ENCODE measurements at places on chromosomes 16 and 17.

DNA sequence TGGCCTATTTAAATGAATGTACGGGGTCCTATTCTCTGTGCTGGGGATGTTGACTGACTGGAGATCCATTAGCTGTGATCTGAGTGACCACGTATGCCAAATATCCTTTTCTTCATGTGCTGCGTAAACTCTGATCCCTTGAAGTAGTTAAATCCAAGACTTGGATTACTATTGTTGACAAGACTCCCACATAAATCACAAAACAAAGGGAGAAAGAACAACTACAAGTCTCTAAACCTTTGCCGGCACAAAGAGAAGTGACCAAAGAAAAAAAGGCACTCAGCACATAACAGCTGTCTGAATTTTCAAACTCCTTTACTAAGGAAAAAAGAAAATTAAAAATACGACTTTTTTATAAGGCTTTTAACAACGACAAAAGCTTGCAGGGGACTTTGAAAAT lies 559.9 kb upstream of the CDH8 start:
- no peak for DNase-seq

GRCh38 chr17:76998839-76999238 lies 130.6 kb downstream of the MGAT5B start:
- no peak for DNase-seq

GRCh38 chr17:65750631-65751115 lies 189.2 kb upstream of the AXIN2 start:
- DNase-seq: peak; percentile 77

DNA sequence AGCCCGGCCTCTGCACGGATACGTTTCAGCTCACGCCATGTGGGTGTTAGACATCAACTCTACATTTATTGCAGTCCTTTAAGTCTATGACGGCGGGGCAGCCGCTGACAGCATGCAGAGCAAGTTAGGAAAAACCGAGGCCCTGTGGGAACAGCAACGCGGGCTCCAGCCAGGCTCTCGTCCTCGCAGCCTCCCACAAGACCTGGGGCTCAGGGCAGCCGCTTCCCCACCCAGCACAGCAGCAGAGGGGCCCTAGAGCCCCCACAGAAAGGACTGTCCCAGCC lies 3.7 kb upstream of the MRPS34 start:
- no peak for DNase-seq

DNA sequence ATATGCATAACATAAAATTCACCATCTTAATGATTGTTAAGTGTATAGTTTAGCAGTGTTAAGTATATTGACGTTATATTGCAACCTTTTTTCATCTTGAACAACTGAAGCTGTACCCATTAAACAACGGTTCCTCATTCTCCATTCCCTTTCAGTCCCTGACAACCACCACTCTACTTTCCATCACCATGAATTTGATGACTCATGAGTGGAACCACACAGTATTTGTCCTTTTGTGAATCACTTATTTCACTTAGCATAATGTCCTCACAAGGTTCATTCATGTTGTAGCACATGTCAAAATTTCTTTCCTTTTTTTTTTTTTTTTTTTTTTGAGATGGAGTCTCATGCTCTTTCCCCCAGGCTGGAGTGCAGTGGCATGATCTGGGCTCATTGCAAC lies 46.0 kb downstream of the HOXB1 start:
- DNase-seq: no peak

GRCh38 chr17:59493867-59494266 lies 71.5 kb upstream of the DHX40 start:
- no peak for DNase-seq

GRCh38 chr16:30567160-30567990 lies 4.1 kb downstream of the ZNF688 start:
- no peak for DNase-seq

- no peak for DNase-seq
Measured at GRCh38 chr17:79887451-79887991, 48.3 kb upstream of the CBX4 start.

DNA sequence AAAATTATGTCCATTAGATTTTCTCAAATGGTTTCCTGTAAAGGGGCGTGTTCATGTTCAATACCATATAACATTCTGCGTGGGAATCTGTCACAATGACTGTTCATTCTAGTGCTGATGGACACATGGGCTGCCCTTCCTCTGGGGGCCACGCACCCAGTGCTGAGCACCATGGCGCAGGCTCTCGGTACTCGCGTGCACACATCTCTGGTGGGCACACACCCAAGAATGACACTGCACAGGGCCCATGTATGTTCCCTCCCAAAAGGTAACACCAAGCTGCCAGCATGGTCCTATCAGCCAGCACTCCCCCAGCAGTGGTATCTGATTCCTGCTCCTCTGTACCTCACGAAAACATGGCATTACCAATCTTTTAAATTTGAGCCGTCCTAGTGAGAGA lies 13.7 kb downstream of the B9D1 start:
- DNase-seq: no peak

DNA sequence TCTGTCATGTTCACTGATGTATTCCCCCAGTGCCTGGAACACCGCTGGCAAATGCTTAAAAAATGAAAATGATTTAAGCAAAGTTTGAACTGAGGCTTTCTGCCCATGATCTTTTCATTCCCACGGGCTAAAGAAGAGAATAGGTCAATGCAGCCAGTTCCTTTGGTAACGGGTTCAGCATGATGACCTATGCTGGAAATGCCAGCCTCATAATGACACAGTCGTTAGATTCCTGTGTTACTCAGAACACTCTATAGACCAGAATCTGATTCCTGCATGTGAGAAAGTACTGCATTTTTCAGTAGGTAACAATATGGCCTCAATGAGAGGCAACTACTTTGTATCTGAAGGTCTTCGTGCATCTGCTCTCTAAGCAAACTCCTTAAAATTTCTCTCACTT lies 19.1 kb upstream of the LIMD2 start:
- DNase-seq: no peak

DNA sequence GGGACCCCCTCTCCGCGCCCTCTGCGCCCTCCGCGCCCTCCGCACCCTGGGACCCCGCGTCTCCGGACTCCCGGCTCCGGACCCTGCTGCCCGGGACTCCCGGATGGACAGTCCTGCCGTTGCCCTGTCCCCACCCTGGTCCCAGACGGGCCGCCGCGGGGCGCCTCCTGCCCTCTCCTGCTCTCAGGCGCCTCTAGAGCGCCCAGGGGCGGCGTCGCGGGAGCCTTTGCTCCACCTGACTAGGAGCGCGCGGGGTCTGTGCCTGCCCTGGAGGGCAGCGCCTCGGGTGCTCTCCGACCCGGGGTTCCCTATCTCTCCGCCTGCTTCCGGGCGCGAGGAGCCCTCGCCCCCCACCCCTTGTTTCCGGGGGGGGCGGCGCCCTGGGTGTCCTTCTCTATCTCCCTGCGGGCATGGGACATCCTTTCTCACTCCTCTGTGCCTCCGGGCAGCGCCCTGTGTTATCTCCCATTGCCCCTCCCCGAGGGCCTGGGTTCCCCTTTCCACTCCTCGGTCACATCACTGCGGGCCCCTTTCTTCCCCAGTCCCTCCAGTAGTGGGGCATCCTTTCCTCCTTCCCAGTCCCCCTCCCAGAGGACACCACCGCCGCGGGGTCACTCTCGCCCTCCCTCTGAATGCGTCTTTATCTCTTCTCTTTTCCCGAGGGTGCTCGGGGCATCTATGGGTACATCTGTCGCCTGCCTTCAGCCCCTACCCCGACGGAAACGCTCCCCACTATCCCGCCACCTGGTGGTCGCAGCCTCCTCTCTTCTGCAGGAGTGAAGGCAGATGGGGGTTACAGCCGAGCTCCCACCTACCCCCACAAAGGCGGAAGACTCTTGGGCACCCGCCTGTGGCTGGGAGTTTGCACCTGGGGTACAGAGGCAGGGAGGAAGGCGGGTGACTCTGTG lies 875 bp downstream of the PRKCB start:
- peak; percentile 57 for DNase-seq

- no peak for DNase-seq
Measured at GRCh38 chr17:8675306-8675705, 44.8 kb upstream of the MYH10 start.

- no peak for DNase-seq
Measured at GRCh38 chr17:43051969-43052368, 26.9 kb downstream of the RND2 start.

DNA sequence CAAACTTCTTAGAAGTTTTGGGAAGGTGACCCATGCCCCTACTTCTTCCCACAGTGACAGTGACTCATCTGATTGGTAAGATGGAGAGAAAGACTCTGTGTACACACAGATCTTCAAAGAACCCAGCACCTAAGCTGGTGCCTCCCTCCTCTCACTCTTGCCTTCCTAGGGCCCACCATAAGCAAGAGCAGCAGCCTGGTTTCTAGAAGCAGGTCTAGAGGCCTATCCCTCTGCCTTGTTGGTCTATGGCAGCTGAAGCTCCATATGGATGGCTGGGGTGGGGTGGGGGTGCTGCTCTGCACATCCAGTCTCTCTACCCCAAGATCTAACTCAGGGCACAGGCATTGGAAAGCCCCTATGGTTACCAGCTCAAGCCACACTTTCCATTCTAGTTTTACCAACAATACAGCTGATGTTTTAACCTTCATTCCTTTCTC lies 47.5 kb downstream of the STAT3 start:
- no peak for DNase-seq

GRCh38 chr17:22128171-22128570 lies 435.8 kb downstream of the KCNJ18 start:
- no peak for DNase-seq

GRCh38 chr17:82065193-82065637 lies 389 bp downstream of the DUS1L start:
- peak; percentile 20 for DNase-seq

- no peak for DNase-seq
Measured at GRCh38 chr16:83171396-83171795, 544.6 kb downstream of the CDH13 start.

- DNase-seq: peak; percentile 69
Measured at GRCh38 chr17:45172541-45173286, 11.0 kb downstream of the HEXIM2 start.

GRCh38 chr16:57807252-57807967 lies 5.1 kb upstream of the KIFC3 start:
- no peak for DNase-seq

DNA sequence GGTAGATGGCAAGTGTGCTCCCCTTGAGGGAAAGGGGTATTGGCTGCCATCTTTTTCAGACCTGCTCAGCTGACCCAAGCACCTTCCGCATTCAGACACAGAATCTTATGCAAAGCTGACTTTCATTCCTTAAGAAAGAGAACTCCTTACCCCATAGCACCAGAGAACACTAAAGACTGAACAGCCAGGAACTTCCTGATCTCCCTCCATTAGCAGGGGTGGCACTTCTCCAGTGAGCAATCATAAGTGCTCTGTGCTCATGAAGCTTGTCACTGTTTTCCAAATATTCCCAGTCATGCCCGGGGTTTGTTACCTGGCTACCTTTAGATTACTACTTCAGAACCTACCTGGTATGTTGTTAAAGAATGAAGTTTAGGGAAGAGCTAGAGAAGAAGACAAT lies 11.9 kb downstream of the HSD17B2 start:
- no peak for DNase-seq

DNA sequence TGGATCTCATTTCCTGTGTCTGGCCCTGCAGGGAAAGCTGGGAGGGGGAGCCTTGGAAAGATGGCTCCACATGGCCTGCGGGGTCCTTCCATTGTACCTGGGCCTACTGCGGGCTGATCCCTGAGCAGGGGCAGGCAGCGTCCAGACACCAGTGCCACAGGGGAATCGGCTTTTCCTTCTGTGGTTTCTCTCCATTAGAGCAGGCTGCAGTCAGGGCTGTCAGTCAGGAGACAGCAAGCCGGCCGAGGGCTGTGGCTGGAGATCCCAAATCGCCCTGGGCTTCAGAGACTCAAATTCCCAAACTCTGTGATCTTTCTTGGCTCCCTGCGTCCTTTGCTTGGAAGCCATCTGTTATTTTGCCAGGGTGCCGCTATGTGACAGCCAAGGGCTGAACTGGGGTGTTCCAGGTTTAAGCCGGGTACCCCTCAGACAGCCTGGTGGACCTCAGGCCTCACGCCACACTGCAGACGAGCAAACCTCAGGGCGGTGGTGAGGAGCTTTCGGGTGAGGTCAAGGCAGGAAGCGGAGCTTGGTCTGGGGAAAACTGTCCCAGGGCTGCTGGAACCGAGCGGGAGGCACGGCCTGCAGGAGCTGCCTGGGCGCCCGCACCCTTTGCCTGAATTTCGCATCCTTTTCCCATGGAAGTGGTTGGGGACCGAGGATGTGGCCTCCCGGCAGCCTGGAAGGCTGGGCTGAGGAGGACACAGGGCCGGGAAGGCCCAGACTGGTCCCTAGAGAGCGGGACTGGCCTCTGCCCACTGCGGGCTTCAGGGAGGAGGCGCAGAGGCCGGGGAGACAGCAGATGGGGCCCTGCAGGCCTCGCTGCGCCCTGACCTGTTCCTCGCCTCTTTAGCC lies 1.5 kb upstream of the CPNE7 start:
- DNase-seq: no peak

DNA sequence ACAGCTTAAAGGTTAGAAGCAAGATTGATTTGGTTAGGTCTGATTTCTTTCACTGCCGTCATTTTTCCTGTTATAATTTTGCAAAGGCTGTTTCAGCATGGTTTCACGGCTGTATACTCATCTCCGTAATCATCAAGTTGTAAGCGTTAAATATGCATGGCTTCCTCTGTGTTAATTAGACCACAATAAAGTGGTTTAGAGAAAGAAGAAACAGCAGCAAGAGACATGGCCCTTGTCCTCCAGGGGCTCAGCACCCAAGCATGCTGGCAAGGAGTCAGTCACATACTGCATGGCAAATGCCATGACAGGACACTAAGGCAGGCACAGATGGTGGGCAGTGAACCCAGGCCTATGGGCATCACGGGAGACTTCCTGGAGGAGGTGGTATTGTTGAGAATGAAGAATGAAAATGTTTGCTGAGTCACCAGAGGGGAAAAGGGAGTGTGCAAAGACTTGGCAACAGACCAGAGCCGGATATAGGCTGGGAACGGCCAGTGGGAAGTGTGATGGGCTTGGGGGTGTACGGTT lies 61.4 kb upstream of the PLCG2 start:
- DNase-seq: no peak

DNA sequence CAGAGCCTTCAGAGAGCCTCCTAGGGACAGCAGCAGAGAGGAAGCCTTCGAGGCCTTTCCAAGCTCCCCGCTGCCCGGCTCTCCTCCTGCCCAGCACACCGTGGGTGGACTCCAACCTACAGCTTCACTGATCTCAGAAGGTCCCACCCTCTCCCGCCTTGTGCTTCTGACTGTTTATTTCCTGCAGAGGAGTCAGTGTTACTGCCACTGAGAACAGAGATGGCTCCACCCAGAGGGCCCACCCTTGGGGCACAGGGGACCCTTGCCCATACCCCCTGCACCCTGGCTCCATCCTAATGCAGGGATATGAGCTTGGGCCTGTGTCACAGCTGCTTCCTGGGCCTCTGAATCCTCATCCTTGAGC lies 52.8 kb upstream of the TOB1 start:
- no peak for DNase-seq
